Bone marrow (tissue), 2 donors: ENCODE measurements at places on chromosomes 6 and 20.
A peak's percentile ranks its signal among the peaks of the same experiment; 100 is the strongest.

DNA sequence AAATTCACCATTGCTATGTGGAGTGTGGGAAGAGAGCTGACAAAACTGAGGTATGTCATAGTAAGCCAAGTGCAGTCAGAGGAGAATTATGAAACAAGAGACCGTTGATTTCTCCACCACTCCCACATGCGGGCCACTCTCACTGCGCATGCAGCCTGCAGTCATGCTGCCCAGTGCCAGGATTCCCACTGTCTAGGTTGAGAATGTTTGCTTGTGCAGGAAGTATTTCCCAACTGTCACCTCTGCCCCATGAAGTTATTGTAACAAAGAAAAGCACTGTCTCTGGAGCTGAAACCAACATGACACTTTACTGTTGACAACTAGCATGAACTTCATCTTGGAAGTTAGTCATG is 18.7 kb upstream of the SFT2D1 start:
- no peak for DNase-seq

- no peak for DNase-seq
Measured at GRCh38 chr20:8424010-8424409, 291.9 kb downstream of the PLCB1 start.

- peak; percentile 86 for DNase-seq
Measured at GRCh38 chr6:14876778-14877613, 368.9 kb upstream of the JARID2 start.

DNA sequence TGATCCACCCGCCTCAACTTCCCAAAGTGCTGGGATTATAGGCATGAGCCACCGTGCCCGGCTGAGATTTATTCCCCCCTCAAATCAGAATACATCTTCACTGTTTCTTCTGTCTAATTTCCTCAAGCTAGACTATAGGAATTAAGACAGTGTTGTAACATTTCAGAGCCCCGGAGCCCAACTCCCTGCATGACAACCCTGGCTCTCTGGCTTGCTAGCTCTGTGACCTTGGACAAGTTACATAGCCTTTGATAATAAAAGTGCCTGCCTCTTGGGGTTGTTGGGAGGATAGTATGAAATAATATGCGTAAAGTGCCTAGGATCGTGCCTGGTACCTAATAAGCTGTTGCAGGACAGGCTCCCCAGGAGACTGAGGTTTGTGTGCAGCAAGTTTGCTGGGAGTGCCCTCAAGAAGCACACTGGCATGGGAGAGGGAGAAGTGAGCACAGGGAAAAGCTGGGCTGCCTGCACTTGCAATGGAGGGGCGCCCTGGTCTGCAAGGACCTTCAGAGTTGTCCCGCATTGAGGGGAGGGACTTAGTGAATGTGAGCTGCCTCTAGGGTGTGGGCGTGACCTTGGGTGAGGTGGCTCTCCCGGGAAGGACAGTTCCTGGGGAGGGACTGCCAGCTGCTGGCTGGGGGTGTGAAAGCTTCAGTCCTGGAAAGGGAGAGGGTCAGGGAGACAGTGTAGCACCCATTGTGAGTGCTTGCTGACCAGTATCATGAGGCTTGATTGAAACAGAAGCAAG is 43.4 kb downstream of the TAF8 start:
- DNase-seq, result no peak

GRCh38 chr6:52510213-52510562 is 66.7 kb downstream of the TRAM2 start:
- DNase-seq, result no peak

DNA sequence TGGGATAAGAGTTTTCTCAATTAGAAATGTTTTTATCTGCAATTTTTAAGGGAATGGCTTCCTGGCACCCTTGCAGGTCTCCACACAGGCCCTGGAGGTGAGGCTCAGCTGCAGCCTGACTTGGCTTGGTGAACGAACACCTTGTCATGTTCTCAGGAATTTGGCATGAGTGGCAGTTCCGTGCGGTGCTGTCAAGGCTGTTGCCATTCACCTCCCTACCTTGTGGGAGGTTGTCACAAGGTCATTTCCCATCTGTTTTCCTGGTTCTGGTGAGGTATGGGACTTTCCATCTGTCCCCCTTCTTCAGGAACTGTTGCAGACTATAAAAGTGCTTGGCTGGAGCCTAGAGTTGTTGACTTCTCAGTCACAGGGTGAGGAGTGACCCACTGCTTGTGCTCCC is 82.9 kb downstream of the ELOVL4 start:
- DNase-seq, result no peak

GRCh38 chr6:17705428-17705777 is 1.3 kb downstream of the NUP153 start:
- DNase-seq, result no peak

DNA sequence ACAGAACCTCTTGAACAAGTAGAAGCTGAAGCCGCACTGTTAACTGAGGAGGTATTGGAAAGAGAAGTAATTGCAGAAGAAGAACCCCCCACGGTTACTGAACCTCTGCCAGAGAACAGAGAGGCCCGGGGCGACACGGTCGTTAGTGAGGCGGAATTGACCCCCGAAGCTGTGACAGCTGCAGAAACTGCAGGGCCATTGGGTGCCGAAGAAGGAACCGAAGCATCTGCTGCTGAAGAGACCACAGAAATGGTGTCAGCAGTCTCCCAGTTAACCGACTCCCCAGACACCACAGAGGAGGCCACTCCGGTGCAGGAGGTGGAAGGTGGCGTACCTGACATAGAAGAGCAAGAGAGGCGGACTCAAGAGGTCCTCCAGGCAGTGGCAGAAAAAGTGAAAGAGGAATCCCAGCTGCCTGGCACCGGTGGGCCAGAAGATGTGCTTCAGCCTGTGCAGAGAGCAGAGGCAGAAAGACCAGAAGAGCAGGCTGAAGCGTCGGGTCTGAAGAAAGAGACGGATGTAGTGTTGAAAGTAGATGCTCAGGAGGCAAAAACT is 40.1 kb downstream of the ZBTB2 start:
- DNase-seq, result no peak

- no peak for DNase-seq
Measured at GRCh38 chr20:58512808-58513552, 2.2 kb downstream of the APCDD1L start.

DNA sequence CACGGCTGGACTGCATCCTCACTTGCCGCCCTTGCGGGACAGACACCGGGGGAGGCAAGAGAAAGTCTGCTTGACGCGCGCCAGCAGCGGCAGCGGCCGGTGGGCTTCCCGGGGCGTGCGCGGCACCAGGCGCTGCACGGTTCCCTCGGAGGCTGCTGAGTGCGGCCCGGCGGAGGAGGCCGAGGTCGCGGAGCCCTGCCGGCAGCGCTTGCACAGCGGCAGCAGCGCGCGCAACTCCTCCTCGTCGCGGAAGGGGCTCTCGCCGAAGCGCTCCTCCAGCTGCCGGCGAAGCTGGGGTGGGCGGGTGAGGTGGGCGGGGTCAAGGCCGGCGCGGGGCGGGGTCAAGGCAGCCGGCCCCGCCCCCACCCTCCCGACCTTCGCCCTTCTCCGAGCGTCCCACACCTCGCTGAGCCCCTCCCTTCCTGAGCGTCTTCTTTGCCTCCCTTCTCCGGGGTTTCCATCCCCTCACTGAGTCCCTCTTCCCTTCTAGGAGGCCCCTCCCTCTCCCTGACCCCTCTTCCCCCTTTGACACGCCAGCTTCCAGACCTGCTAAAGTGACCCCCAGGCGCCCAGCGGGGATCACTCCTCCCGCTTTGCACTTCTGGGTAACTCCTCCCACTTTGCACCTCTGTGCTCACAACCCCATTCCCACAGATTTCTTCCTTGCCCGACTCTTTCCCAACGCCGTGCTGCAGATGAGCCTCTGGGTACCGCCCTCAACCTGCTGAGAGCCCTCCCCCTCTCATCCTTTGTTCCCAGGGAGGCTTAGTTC is 8.8 kb downstream of the DUSP15 start:
- DNase-seq, result no peak

GRCh38 chr20:58710481-58711265 is 18.1 kb downstream of the NPEPL1 start:
- no peak for DNase-seq

DNA sequence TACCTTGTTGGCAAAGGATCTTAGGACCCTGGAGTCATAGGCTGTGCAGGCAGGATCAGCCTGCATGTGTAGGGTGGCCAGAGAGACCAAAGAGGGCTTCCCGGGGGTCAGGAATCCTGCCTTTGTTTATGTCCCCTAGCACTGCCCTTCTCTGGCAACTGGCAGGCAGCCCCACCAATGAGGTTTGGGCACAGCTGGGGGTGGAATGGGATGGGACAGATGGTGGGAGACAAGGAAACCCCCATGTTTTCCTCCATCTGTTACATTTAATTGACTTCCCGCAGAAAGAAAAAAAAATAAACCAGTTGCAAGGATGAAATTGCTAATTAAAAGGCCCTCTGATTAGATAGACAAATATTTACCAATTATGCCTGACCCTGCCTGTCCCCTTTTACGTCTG is 27.6 kb downstream of the CD40 start:
- no peak for DNase-seq

GRCh38 chr6:43291708-43292107 is 6.4 kb upstream of the SLC22A7 start:
- no peak for DNase-seq

- DNase-seq, result no peak
Measured at GRCh38 chr20:19874040-19874727, 116.1 kb downstream of the RIN2 start.

DNA sequence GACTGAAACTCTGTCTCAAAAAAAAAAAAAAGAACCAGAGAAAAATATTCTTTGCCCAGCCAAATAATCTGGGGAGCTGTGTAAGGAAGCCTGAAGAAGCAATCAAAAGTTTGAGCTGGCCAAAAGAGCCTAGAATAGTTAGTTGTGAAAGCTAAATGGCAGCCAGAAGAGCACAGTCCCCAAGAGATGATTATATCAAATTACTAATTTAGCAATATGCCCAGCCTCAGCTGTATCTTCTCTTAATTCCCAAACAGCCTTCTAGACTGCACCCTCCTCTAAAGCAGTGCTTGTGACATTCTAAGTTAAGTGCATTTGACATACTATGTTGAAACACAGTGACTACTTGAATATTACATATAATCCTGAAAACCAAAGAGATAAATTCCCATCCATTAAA is 38.9 kb downstream of the CDK19 start:
- no peak for DNase-seq

GRCh38 chr20:41553142-41553879 is 64.9 kb downstream of the CHD6 start:
- no peak for DNase-seq

DNA sequence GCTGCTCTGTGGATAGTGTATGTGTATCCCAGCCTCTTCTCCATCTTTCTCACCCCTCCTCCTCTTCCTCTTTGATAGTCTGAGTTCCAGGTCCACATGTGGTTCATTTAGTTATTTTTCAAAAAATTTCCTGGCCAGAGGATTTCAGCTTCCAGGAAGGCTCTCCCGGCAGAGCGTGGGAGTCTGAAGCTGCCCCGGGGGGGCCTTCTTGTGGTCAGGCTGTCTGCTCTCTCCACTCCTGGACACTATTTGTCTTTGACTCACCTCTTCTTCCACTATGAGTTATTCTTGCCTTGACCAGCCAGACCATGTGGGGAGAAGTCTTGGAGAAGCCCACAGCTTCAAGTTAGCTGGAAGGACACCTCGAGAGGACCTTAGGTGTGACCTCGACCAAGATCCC is 258.8 kb downstream of the CDC5L start:
- DNase-seq, result no peak

- DNase-seq, result no peak
Measured at GRCh38 chr20:2032168-2032567, 38.3 kb upstream of the PDYN start.

DNA sequence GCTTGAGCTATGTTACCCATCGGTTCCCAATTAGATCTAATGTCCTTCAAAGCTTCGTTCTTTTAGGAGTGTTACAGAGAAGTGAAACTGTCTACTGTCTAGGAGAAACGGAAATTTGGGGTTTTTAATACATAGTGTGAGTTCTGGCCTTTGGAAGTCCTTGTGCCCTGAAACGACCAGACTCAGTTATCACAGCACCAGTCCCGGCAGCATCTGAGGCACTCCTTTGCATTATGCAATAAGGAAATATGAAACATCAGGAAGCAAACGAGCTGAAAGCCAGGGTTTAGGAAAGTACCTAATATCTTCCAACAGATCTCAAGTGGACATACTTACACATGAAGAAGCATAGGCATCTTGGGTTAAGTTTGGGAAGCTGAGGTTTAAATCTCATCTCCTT is 61.8 kb upstream of the ADGRF1 start:
- no peak for DNase-seq

DNA sequence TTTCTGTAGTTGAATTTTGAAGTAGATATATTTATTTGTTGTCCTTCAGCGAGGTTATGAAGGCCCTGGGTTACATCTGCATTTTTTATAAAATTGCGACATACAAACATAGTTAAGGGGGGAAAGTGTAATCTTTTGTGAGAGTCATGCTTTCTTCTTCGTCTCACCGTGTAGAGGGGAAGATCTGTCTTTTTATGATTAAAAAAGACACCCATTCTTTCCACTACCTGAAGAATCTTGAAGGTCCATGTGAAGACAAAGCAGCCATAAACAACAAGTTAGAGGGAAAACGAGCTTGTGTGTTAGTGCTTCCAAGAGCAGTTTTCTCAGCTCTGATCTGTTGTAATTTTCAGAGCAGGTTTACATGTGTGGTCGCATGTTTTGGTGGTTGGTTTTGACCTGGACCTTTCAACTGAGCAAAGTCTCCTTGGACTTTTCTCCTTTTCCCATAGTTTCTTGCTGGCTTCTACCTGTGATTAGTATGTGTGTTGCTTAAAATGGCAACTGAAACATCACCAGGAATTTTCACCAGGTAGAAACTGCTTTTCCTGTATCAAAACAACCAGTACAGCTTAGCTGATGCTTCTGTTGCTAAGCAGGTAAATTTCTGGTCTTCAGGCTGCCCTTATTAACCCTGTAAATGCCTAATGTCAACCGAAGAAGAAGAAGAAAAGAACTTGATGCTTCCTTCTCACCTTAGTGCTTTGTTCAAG is 37.3 kb downstream of the RREB1 start:
- no peak for DNase-seq

- DNase-seq, result no peak
Measured at GRCh38 chr20:35856866-35857265, 85.1 kb downstream of the PHF20 start.

DNA sequence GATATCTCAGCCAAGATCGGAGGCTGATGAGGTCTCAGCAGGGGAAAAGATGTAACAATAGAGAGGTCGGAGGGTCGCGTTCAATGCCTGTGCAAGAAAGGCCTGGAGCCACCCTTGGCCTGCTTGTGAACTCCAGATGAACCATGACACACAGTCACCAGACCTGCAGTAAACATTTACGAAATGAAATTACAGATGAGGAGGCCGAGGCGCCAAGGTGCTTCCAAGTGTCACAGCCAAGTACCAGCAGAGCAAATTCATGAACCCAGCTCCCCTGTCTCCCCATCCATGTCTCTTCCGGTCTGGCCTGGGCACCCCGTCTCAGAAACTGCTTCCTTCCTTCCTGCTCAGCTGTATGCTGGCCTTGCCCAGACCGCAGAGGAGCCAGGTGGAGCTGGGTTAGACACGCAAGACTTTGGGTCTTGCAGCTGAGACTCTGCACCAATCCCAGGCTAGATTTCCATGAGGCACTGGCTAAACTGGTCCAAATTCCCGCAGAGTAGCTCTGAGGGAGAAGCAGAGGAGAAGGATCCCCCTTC is 48.1 kb downstream of the CHMP4B start:
- DNase-seq, result peak; percentile 67

GRCh38 chr20:22921595-22922421 is 113.3 kb upstream of the SSTR4 start:
- DNase-seq, result peak; percentile 92
